ENCODE measurements at places on chromosomes 11 and 22.

- DNase-seq, result no peak
Observed at GRCh38 chr22:38699784-38700183, 959 bp downstream of the JOSD1 start.

GRCh38 chr11:117281159-117281558 is 10.0 kb upstream of the BACE1-AS start:
- no peak for DNase-seq

DNA sequence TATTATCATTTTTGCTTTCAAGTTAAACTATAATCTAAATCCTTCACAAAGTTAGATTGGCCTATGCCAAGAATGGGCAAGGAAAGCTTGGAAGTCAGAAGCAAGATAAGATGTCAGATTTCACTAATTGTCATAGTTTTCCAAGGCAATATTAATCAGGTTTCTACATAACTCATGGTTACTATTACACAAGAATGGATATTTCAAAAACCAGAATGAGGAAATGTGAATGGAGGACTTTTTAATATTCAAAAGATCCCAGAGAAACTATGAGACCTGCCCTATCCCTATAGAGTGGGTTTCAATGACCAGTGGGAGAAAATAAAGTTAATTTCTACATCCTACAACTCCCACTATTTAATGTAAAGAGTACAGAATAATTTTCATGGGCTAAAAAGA is 203.2 kb downstream of the CASP12 start:
- no peak for DNase-seq

- no peak for DNase-seq
Observed at GRCh38 chr11:121538054-121538453, 85.3 kb upstream of the SORL1-AS1 start.

- no peak for DNase-seq
Observed at GRCh38 chr11:46436113-46436512, 44.5 kb upstream of the CHRM4 start.

DNA sequence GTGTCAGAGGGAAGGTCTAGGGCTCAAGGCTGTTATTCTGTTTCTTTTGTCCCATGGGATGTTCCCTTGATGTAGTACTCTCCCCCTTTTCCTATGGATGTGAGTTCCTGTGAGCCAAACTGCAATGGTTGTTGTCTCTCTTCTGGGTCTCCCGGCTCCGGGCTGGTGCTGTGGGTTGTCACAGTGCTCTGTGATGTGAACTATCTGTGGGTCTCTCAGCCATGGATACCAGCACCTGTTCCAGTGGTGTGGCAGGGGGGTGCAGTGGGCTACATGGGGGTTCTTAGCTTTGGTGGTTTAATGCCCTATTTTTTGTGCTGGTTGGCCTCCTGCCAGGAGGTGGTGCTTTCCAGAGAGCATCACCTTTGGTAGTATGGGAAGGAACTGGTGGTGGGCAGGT is 941.1 kb downstream of the KCNA4 start:
- DNase-seq, result no peak

- no peak for DNase-seq
Observed at GRCh38 chr11:79439886-79440570, 802 bp downstream of the TENM4 start.

- DNase-seq, result no peak
Observed at GRCh38 chr11:73795925-73796632, 8.4 kb downstream of the MRPL48 start.

DNA sequence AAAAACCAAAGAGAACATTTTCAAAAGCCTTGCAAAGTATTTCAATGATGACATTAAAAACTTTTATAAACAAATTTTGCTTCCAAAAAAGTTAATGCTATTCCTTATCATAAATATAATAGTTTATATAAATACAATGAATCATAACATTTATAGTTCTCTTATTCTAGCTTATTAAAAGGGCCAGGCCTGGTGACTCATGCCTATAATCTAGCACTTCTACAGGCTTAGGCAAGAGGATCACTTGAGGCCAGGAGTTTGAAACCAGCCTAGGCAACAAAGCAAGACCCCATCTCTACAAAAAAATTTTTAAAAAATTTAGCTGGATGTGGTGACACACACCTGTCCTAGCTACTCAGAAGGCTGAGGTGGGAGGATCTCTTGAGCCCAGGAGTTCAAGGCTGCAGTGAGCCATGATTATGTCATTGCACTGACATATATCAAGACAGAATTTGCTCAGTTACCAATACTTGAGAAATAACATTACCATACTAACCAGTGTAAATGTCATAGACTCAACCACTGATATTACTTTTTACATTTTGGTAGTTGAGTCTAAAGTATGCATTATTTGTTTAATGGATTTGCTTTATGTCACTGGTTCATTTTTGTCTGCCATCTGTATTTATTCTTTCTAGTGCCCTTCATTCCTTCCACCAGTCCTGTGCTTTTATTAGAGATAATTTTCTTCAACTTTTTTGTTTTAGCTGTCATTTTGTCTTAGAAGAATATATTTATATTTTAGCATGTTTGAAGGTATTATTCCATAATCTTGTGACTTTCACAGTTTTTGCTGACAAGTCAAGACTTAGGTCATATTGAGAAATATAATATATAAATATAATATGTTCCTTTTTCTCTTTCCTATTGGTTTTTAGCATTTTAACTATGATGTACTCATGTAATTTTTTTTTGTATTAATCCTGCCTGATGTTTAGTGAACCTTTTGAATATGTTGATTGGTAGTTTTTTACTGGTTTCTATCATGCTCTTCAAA is 56.2 kb downstream of the CYP2R1 start:
- DNase-seq, result no peak

- DNase-seq, result no peak
Observed at GRCh38 chr11:117912497-117912896, 16.7 kb downstream of the TMPRSS13 start.

Measured in stimulated activated CD4-positive, alpha-beta T cell treated with anti-CD3 and anti-CD28 coated beads, TNF-alpha, amount 100 ng/mL, for 4 hours (primary cell).